Activated CD4-positive, alpha-beta T cell treated with anti-CD3 and anti-CD28 coated beads, Interleukin-2, amount 50 U/mL, for 1 hour (primary cell): ENCODE measurements at places on chromosomes 16 and 17.

DNA sequence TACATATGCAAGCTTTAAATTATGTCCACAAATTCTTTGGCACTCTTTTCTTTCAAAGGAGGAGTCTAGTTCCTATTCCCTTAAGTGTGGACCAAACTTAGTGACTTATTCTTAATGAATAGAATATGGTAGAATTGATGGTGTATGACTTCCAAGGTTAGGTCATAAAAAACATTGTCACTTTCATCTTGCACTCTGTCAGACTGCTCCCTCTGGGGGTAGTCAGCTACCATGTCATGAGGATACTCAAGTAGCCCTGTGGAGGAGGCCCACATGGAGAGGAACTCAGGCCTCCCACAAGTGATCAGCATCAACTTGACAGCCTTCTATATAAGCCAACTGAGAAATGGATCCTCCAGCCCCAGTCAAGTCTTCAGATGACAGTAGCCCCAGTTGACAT is 58.0 kb upstream of the SCNN1B start:
- DNase-seq: no peak

DNA sequence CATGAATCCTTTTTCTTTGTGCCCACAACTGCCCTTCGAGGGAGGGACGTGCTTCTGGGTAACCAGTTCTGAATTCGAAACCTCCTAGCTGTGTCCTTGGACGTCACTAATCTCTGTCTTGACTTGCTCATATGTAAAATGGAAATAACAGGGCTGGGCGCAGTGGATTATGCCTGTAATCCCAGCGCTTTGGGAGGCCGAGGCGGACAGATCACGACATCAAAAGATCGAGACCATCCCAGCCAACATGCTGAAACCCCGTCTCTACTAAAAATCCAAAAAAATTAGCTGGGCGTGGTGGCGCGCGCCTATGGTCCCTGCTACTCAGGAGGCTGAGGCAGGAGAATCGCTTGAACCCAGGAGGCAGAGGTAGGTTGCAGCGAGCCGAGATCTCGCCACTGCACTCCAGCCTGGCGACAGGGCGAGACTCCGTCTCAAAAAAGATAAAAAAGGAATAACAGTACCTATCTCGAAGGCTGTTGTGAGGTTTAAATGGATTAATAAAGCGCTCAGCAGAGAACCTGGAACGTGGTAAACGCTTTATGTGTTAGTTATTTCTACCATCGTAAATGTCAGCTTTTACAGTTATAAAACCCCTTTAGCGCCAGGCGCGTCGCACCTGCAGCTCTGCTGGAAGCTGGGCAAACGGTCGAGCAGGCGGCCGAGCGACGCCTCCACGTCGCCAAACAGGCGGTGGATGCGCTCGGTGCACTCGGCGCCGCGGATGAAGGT is 641 bp downstream of the COG8 start:
- no peak for DNase-seq

DNA sequence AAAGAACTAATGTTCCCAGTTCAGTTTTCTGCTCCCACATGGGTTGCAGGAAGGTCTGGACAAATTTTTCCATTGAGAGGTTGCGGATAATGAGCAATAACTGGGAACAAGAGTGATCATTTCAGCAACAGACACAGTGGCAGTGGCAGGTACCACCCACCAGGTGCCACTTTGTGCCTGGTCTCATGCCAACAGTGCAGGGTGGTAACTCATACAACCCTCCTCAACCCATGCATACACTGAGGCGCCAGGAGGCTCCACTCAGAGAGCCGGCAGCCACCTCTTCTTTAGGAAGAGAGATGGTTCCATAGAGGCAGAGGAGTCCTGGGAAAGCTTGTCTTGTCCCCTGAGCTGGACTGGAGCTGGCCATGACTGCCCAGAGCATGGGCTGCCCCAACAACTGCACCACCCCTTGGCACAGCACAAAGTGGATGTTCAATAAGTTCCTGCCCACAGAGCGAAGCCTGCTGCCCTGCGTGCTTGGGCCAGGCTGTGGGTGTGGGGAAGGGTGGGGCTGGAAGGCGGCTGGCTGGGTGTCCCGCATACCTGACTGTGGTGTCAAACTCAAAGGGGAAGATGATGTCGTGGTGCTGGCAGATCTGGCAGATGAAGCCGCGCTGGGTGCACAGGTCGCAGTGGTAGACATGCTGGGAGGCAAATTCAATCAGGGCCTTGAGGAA is 6.4 kb upstream of the ARHGAP27 start:
- DNase-seq: no peak

GRCh38 chr16:81554979-81555378 is 110.4 kb downstream of the CMIP start:
- DNase-seq: no peak

GRCh38 chr16:67928561-67929364 is 2.9 kb downstream of the CTRL start:
- peak; percentile 76 for DNase-seq

DNA sequence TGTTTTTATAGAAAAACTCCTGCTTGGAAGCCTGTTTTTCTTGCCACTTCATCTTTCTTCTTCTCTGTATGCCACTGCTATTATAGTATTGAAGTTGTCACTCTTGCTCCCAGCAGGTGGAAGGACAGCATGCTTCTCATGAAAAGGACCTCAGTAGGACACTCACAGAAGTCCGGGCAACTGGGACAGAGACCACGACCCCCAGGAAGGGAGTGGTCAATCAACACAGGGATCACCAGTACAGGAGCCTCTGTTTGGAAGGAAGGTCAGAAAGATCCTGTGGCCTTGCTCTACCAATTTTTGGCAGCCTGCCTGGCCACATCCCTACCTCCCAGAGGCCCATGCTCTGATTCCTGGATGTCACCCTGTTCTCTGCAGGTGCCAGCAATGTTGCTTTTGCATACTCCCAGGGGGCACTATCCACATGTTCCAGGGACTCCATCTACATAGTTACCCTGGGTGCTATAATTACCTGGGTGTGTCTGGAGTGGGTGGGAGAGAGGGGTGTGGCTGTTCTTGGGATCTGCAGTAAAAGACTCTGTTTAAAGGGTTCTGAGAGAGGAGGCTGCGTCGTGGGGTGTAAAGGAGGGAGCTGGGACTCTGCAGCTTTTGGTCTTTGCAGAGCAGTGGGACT is 13.7 kb upstream of the AKAP10 start:
- DNase-seq: no peak

- DNase-seq: no peak
These were observed 204.2 kb downstream of the PRKCA start for GRCh38 chr17:66506641-66507040.

- DNase-seq: no peak
These were observed 17.1 kb upstream of the TMEM94 start for GRCh38 chr17:75439287-75439686.

GRCh38 chr16:58105631-58106030 is 23.6 kb downstream of the CFAP20 start:
- no peak for DNase-seq

DNA sequence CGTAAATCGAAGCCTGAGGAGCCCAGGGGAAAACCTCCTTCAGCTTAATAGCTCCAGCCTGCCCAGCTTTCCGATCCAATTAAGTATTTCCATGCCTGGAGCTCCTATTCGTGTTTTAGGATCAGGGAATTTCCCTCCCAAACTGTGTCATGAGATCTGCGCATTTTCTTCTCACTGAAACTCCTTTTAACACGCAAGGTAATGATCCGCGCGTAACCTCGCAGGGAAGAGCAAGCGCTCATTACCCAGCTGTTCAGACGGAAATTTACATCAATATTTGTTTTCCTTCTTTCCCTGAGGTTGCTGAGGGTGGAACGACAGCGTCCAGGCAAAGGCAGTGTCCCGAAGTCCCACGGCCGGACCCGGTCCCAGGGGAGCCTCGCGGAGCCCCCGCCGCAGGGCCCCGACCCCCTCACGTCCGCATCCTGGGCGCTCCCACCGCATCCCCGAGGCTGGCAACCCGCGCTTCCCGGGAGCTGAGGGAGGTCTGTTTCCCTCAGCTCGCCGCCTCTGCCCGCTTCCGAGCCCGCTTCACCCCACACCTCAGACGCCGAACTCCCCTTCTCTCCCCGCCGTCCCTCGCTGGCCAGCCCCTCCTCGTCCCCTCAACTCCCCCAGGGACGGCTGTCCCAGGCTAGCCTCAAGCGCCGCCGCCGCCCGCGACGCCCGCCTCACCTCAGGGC is 415 bp downstream of the ABCA5 start:
- DNase-seq: peak; percentile 1

DNA sequence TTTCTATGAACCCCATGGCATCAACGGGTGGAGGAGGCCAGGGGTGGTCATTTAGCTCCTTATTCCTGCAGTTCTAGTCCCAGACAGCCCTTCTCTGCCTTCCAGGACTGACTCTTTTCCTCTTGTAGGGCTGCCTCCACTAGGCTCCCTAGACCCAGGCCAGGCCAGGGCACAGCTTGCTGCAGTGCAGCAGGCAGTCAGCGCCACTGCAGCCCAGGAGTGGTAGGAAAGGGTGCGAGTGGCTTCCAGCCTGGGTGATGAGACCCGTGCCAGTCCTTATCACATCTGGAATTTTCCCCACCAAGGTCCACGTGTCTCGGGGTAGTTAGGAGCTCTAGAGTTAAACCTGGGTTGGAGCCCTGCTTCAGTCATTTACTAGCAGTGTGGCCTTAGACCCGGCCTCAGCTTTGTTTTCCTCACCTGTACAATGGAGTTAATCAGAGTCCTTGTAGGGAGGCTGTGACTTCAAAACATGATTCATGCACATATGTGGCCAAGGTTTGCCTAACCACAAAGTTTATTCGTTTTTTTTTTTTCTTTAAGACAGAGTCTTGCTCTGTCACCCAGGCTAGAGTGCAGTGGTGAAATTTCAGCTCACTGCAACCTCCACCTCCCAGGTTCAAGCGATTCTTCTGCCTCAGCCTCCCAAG is 4.7 kb downstream of the SLC5A11 start:
- no peak for DNase-seq

GRCh38 chr16:10731790-10732189 is 11.9 kb upstream of the NUBP1 start:
- DNase-seq: no peak
